ENCODE measurements at places on chromosomes 12 and 14.

DNA sequence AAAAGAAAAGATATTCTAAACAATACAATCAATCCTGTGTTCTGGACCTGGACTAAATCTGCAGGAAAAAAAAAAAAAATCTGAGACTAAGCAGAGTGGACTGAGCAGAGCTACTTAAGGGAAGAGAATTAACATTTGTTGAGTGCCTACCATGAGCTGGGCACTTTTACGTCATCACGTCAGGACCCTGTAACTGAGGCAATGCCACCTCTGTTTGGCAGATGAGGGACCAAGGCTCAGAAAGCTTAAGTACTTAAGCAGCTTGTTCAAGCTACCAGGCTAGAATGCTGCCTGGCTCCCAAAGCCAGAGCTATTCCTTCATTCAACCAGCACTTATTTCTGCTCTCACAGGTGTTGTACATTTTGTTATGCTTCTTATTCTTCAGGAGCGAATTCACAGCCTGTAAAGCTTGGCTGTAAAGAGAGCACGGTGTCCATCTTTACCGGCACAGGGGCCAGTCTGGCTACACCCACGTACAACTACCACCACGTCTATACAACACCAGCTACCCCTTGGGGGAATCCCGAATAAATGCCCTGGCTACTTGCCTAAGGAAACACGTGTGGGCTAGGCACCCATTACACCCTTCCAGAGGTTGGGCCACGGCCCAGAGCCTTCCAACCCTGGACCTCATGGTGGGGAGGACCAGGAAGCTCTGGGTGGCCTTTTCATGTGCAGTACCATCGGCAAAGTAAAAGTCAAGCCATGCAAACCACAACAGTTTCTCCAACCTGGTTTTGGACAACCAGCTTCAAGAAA, 27.0 kb downstream of the TMCC3 start:
- peak; percentile 91 for DNase-seq

GRCh38 chr12:81296556-81297305, 218.9 kb downstream of the ACSS3 start:
- DNase-seq: peak; percentile 62

DNA sequence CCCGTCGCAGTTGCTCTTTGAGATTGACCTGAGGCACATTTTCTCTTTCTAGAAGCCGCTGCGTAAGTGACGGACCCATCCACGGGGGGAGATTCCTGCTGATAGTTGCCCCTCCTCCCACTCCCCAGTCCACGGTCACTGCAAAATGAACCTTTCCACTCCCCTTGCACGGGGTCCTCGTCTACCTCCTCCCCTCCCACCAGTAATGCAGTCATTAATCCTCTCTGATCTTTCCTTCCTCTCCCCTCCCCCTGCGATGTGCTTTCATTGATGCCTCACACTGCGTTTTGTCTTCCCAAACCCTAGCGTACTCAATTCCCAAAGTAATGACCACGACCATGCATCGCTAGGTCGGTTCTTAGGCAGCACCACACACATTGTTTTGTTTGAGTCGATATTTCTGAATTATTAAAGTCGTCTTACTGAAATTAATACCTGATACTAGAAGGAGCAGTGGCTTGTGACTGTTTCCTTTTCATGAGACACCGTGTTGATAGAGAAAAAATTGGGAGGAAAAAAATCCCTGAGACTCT, 857 bp downstream of the ETNK1 start:
- DNase-seq: peak; percentile 31

GRCh38 chr12:71440345-71440762, 756 bp downstream of the LGR5 start:
- DNase-seq: no peak

- no peak for DNase-seq
These were observed 3.0 kb downstream of the MYH6 start for GRCh38 chr14:23405096-23405495.

- DNase-seq: no peak
These were observed 13.2 kb downstream of the KCNH3 start for GRCh38 chr12:49552014-49552413.

DNA sequence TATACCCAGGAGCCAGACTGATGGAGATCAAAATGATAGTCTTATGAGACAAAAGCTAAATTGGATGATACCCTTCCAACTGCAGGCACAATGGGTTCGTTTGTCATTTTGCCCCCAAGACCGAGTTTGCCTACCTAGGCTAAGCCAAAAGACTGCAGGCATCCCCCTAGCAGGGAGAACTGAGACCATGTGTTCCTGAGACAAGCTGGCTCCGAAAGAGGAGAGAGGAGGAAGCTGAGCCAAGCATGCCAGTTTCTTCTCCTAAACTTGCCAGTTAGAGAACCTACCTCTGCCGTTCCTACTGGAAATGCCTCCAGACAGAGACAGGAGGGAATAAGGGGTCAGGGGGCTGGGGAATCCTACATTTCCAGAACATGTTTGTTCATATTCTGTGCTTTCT, 8.3 kb upstream of the ELK3 start:
- no peak for DNase-seq

GRCh38 chr14:65184032-65184764, 81.9 kb upstream of the MAX start:
- no peak for DNase-seq
